ENCODE measurements at places on chromosomes 4 and X.
A peak's percentile ranks its signal among the peaks of the same experiment; 100 is the strongest.

GRCh38 chr4:95289028-95289634, 259.6 kb downstream of the UNC5C start:
- DNase-seq = no peak

- no peak for DNase-seq
These were observed 25.5 kb downstream of the MOB1B start for GRCh38 chr4:70927502-70928137.

DNA sequence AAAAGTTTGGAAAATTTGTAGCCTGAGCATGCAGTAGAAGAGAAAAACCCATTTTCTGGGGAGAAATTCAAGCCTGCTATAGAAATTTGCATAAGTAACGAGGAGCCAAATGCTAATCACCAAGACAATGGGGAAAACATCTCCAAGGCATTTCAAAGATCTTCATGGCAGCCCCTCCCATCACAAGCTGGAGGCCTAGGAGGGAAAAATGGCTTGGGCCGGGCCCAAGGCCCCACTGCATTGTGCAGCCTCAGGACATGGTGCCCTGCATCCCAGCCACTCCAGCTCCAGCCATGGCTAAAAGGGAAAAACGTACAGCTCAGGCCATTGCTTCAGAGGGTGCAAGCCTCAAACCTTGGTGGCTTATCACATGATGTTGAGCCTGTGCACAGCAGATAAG, 87.7 kb downstream of the SHROOM4 start:
- DNase-seq = no peak

- no peak for DNase-seq
These were observed 104.0 kb upstream of the MBNL3 start for GRCh38 chrX:132592880-132593279.

GRCh38 chr4:84243685-84244084, 255.4 kb downstream of the NKX6-1 start:
- no peak for DNase-seq

GRCh38 chr4:147880511-147880910, 148.6 kb downstream of the ARHGAP10 start:
- DNase-seq = no peak

- no peak for DNase-seq
These were observed 205.5 kb upstream of the CENPE start for GRCh38 chr4:103403619-103404018.

DNA sequence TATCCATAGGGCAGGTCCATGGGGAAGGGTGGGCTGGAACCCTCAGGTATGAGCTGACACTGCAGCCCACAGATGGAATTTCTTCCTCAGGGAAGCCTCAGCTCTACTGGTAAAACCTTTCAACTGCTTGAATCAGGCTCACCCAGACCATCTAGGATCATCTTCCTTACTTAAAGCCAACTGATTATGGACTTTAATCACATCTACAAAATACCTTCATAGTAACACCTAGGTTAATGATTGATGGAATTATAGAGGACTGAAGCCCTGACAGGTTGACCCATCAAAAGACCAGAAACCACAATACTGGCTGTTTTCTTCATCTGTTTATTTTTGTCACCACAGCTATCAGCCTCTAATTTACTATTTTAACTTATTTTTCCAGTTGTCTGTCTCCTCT, 188.9 kb upstream of the BOD1L1 start:
- DNase-seq = no peak

DNA sequence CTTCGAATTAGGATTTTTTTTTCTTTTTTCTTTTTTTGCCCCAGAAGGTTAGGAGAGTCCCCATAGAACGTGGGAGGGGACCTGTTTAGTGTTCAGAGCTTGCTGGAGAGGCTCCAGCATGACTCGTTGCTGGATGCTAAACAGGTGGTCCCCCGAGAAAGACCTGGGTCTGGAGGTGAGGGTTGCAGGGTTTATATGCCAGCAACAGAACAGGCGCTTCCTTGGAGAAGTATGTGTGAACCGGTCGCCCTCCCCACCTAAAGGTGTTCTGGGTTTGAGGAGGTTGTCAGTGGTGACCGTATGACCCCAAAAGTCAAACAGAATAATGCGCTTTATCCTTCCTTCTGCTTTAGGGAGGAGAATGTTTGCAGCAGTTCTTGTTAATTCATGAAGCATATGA, 52.1 kb upstream of the SHOX start:
- DNase-seq = no peak

- DNase-seq = no peak
These were observed 191.8 kb downstream of the PDGFC start for GRCh38 chr4:156779774-156780173.

GRCh38 chrX:135382260-135382659, 39.5 kb upstream of the SMIM10L2A start:
- no peak for DNase-seq

GRCh38 chr4:25330905-25331808, 18.6 kb downstream of the ZCCHC4 start:
- no peak for DNase-seq

DNA sequence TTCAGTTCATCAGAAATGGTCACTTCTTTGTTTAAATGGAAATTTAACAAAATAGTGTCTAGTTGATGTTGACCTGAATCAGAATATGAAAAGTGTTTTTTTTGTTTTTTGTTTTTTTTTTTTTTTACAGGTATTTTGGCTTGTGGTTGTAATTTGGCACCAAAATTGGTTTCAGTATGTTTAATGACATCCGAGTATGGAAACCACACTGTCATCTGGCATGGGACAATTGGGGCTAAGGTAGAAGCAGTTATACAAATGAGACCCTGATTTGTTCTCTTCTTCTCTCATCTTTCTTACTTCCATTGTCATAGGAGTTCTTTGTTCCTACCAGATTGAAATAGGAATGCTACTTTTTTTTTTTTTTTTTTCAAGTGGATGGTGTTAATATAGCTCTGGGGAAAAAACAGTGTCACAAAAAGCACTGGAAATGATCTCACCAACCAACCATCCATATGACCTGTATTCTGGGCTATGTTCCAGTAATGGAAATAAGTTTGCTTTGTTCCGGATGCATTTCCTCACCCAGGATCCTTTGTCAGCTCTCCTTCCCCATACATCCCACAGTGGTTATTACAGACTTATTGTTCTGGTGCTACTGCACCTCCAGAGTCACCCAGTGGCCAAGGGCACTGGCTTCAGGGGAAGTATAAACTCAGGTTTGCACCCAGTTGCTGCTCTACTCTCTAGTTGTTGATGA, 95.8 kb downstream of the ATXN3L start:
- no peak for DNase-seq

DNA sequence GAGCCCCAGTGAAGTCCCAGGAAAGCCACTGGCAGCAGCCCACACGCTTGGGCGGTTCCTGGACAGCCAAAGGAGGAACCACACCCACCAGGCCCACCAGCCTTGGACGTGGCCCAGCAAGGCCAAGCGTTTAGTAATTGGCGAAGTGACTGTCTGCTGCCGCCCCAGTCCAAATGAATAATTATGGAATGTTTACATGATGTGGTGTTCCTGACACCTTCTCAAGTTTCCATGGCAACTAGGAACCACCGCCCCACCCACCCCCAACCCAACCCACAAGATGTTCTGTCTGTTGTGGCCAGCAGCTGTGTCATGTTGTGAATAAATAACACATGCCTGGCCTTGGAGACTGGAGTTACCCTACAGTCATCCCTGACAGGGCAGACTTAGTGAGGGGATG, 22.3 kb downstream of the APLN start:
- no peak for DNase-seq

DNA sequence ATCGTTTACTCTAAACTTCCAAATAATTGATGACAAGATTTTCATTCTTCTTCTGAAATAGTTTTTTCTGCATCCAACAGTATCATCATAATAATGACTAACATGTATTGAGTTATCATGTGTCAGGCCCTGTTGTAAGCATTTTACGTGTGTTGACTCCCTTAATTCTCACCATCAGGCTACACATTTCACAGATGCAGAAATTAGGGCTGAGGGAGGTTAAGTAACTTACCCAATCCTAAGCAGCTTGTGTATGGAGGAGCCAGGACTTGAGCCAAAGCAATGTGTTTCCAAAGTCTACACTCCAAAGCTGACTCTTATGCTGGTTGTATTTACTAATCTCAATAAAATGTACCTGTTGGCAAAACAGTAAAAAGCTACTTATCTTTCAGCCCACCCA, 11.2 kb upstream of the KDR start:
- no peak for DNase-seq

DNA sequence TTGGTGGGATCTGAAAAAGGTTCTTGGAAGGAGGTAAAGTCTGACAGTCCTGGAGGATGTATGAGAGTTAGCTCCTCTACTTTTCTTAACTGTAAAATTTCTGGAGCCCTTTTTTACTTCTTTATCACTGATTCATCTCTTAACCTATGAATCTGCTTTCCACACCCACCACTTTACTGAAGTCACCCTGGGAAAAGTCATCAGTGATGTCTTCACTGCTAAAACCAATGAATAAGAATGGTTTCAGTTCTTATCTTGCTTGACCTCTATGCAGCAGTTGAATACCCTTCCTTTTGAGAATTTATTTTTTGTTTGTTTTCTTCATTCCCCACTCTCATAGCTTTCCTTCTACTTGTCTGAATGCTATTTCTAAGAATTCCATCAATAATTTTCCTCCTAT, 80.0 kb downstream of the AREG start:
- no peak for DNase-seq

DNA sequence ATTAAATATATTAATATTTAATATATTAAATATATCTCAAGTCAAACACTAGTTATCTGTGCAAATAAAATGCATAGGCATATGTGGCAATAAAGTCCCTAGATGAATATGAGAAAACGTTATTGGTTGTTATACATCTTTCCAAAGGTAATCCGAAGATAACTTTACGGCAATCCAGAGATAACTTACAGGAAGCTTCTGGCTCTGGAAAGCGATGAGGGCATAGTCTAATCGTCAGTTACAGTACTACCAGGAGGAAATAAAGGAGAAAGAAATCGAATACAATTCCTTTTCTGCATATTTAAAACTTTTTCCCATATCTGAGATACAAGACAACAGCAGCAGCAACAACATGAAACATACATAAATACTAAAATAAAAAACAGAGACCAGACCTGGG, 35.3 kb downstream of the CNOT6L start:
- no peak for DNase-seq

DNA sequence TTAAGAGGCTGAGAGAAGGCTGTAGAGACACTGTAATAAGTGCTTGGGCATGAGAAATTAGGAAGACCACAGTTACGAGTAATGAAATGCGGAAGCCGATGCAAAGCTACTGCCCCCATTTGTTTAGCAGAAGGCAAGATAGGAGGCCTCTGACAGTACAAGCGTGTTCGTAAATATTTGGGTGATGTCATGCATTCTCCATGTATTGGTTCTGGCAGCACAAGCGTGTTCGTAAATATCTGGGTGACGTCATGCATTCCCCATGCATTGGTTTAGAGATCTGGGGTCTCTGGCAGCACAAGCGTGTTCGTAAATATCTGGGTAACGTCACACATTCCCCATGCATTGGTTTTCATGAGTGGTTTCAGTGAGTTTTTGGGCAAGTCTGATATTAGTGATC, 661.5 kb upstream of the FRG1 start:
- no peak for DNase-seq

DNA sequence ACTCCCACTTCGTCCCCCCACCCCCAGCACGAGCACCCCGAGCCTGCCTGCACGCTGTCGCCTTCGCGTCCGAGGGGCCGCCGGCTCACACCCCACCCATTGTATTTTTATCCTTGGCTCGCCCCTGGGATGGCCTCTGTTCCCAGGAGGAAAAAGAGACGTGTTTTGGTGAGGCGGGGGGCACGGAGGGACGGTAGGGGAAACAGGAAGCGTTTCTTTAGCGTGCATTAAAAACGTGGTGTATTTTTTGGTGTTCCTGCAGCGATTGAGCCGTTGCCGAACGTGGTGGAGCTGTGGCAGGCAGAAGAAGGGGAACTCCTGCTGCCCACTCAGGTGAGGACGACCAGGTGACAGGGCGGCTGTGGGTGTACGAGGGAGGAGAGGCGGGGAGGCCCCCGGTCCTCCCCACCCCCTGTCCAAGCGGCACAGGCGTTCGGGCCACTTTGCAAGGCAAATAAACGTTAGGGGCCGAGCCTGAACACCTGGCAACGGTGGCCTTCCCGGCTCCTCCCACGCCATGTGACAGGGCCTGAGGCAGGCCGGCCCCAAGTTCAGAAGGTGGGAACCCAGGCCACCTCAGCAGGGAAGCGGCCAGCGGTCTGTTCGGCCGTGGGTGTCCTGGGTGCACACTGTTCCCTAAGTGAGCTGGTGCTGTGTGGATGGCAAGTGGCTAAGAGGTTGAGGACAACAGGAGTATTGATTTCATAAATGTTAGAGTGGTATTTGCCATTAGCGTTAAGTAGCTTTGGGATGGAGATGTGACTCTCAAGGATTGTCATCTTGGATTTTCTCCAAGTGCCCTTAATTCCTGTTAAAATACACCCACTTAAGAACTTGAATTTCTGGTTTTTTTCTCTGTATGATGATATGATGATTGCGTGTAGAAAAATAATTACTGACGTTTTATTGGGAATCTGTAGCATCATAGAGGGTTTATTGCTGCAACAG, 1.1 kb downstream of the TMEM131L start:
- DNase-seq = peak; percentile 39

DNA sequence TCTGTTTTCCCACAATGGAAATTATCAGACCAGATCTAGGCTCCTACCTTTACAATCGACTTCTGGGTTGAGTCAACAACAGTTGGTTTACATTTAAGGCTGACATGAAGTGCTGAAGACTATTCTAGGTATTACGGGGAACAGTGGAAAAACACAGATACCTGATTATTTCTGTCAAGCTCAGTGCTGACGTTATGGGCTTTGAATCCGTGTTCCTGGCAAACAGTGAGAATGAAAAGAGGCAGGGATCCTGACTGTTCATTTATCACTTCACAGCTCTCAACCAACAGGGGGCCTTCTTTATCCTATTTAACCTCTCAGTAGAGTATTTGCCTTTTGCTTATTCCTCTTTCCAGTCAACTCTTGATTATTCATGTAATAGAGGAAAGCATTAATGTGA, 43.1 kb downstream of the TMEM164 start:
- no peak for DNase-seq

GRCh38 chr4:160685729-160686128, 1478.1 kb downstream of the FSTL5 start:
- no peak for DNase-seq

GRCh38 chr4:161010227-161010626, 1153.6 kb downstream of the FSTL5 start:
- DNase-seq = no peak

DNA sequence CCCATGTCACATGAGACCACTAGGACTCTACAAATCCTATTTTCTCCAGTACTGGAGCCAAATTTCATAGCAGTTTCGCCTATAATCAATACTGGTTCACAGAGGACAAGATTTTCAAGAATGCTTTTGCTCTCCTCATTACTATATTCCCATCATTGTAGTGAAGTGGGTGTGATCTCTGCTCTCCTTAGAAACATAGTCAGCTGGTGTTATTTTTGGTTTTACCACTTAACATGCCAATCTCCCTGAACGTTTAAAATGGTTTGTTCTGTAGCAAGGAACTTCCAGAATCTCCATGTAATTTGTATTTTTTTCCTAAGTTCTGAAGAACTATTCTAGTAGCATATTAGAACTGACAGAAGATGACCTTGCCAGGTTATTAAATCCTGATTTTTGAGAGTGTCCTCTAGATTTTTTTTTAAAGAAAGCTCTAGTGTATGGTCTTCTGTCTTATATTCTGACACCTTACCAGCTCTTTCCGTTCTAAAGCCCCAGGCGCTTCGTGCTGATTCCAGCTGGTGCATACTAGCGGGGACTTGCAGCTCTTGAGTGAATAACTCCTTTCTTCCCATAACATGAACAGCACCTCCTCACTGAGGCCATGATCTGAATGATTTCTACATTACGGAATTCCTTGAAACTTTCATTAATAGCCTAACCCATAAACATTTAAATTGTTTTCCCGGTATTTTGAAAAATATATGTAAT, 1372.9 kb downstream of the TECRL start:
- no peak for DNase-seq

All from stimulated activated CD4-positive, alpha-beta T cell treated with anti-CD3 and anti-CD28 coated beads, Interleukin-15, amount 100 ng/mL, for 1 hour (primary cell).